ENCODE measurements at places on chromosomes 6 and 20. TPM values are rescaled to one million over a fixed set of nuclear protein-coding genes. Genes with fewer than 3 reads are reported as not detected.

- DNase-seq: no peak
Observed at GRCh38 chr6:25354078-25354932, 75.1 kb downstream of the CARMIL1 start.

- DNase-seq: no peak
Observed at GRCh38 chr20:4244700-4245485, 229.5 kb upstream of the RNF24 start.

DNA sequence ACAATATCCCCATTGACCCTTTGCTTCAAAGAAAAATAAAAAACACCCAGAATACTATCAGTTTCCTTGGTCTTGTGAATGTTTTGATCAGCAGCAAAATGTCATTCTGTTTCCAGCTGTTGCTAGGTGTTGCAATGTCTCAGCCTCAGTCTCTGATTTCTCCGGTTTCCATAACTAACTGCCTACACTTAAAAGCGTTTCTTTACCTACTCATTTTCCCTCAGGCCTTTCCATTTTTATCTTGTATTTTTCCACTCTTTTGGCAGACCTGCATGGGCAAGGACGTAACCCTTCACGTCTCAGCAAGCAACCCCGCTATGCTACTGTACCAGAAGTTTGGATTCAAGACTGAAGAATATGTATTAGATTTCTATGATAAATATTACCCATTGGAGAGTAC, 49.4 kb downstream of the KAT14 start:
- no peak for DNase-seq

DNA sequence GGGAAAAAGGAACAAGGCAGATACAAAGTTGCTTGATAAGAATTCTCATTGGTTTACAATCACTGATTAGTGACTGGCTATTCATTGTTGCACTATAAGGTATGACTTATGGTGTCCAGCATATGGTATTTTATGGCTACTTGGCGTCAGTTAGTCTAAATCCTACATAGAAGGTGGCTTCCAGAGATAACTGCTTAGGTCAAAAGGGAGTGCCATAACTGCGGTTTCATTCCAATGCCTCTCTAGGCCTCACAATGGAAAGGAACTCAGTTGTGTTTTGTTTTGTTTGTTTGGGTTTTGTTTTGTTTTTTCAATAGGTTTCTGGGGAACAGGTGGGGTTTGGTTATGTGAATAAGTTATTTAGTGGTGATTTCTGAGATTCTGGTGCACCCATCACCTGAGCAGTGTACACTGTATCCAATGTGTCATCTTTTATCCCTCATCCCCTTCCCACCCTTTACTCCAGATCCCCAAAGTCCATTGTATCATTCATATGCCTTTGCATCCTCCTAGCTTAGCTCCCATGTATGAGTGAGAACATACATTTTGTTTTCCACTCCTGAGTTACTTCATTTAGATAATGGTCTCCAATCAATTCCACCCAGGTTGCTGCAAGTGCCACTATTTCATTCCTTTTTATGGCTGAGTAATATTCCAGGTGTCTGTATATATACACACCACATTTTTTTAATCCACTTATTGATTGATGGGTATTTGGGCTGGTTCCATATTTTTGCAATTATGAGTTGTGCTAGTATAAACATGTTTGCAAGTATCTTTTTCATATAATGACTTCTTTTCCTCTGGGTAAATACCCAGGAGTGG, 7.0 kb downstream of the GOPC start:
- DNase-seq: no peak

DNA sequence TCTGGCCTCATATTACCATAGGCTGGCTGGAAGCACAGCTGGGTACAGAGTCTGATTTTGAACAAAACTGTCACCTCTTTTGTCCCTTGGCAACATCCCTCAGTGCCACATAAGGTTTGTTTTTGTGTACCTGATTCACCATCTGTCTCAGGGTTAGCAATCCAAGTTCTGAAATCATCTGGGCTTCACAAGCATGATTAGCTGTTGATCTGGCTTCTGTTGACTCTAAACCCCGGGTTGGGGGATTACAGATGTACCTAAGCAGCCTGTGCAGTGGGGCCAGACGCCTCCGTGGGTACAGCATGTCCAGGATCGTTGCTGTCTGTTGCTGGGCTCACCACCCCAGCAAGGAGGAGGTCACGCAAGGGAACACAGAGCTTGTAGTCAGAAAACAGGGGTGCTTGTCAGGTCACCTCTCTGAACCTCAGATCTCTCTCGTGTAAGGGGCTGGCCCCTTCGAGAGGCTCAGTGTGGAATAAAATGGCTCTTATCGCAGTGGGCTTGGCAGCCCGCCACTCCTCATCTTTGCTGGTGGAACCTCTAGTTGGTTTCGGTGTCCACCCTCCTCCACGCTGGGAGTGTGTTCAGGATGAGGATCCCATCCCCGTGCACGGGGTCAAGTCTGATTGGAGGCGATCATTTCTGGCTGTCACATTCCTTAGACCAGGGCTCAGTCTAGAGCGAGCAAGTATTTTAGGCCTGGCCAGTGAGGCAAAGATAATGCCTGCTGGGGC, 39.2 kb upstream of the ZNF831 start:
- no peak for DNase-seq

- DNase-seq: no peak
Observed at GRCh38 chr6:143058987-143059386, 1.7 kb upstream of the AIG1 start.

- DNase-seq: no peak
Observed at GRCh38 chr6:154390034-154390433, 33.4 kb upstream of the IPCEF1 start.

DNA sequence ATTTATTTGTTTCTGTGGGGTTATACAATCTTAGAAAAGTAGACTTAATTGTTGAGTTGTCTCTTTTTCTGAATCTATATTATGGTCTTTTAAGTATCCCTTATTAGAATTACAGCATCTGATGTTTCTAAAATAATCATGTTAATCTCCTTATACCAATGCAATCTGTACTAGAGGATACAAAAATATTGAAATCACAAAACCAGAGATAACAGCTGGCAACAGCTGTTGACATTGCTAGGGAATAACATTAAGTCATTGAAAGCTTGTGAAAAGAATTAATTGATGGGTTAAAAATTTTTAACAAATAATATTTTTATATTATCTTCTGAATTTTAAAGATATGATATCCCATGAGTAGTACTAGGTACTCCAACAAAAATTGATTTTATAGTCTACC, 162.6 kb downstream of the COL19A1 start:
- no peak for DNase-seq

DNA sequence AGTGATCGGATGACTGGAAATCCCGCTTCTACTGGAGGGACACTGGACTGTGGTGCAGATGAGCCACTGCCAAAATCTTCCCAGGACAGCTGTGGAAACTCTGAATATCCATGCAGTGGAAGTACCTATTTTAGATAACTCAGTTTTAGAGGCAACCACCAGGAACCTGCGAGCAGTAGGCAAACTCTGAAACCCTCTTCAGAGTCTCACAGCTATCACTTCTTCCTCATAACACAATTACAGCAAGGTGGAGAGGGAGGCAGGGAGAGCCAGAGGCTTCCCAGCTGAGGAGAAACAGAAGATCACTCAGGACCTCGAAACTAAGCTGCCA, 322.8 kb upstream of the NT5E start:
- DNase-seq: no peak

- peak; percentile 42 for DNase-seq
Observed at GRCh38 chr6:166296035-166296883, 11.9 kb downstream of the PRR18 start.

DNA sequence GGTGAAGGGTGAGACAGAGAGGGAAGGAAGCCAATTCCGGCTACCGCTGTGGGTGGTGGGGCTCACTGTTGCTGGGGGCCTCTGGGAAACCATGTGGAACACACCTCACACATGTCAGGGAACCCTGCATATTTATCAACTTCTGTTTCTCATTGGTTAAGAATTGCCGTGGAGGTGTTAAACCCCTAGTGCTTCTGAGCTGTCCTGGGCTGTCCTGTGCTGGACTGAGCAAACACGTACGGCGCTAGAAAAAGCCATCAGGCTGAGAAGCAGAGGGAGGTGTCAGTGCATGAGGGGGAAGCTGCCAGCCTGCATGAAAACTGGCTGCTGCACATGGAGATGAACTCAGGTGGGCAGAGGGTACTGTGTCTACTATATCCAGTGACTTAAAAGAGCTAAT, 103.9 kb upstream of the JAG1 start:
- no peak for DNase-seq

DNA sequence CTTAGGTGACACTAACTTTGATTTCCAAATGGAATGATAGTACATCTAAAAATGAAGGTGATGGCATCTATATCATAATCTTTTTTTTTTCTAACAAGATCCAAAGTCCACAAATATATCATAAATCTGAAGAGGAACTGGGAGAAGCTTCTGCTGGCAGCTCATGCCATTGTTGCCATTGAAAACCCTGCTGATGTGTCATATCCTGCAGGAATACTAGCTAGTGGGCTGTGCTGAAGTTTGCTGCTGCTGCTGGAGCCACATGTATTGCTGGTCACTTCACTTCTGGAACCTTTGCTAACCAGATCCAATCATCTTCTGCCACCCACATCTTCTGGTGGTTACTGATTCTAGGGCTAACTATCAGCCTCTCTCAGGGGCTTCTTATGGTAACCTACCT, 27.4 kb upstream of the KHDC1 start:
- no peak for DNase-seq

- no peak for DNase-seq
Observed at GRCh38 chr6:13763740-13764381, 50.5 kb downstream of the MCUR1 start.

GRCh38 chr6:11012976-11013720, 31.0 kb downstream of the ELOVL2 start:
- DNase-seq: no peak

GRCh38 chr6:16621002-16621401, 140.3 kb downstream of the ATXN1 start:
- DNase-seq: no peak

- no peak for DNase-seq
Observed at GRCh38 chr20:58573986-58574385, 58.8 kb upstream of the APCDD1L start.

Gene NRN1
- total RNA-seq: 15.5 TPM

Gene HAO1
- not detected for total RNA-seq

Gene LAMP5
- not detected for total RNA-seq

Gene SGK2
- total RNA-seq: 1.8 TPM

Gene FOXA2
- total RNA-seq: not detected

Gene ZNF831
- 0.26 TPM for total RNA-seq

Gene FAM217B
- 3.8 TPM for total RNA-seq

Gene HSPA1A
- 317 TPM for total RNA-seq

Gene PI16
- total RNA-seq: 2.1 TPM

Gene SEL1L2
- not detected for total RNA-seq

Gene KPNA5
- 8.3 TPM for total RNA-seq

Gene PPP1R16B
- total RNA-seq: 1.1 TPM

Gene PDE7B
- total RNA-seq: 0.49 TPM

Gene TUBB2B
- 3.5 TPM for total RNA-seq

Gene RAB5IF
- total RNA-seq: 57.4 TPM

Data from lower leg skin (tissue), 4 donors.